NCI-H526 (cell line): ENCODE measurements at places on chromosomes 1 and 21.

- DNase-seq, result no peak
Measured at GRCh38 chr21:45476582-45476981, 65.7 kb downstream of the SLC19A1 start.

DNA sequence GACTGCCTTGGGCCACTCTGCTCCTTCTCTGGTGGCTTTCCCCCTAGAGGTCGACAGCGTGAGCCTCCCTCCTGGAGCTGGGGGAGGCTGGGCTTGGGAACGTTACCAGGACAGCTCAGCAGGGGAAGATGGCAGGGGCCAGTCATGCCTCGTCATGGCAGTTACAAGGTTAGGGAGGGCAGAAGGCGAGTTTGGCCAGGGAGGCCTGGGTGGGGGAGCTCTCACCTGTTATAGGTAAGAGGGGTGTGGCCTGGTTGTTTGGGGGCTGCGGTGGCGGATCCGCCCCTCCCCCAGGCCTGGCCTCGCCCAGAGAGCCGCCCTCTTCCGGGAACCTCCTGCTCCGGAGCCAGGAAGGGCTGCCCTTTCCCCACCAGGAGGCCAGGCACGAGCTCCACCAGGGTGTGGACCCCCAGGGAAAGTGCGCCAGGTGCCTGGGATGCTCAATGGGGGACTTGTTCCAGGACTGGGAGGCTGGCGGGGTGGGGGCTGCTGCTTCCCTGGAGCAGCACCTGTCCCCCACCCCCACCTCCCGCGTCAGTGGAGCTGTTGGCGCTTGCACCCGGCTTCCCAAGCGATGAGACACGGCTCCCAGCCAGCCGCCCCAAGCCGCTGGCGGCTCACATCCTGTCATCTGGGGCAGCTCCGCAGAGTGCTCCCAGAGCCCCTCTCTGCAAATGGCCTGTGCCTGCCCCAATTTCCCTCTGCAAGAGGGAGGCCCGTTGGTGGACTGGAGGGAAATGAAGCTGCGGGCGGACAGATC, 23.6 kb upstream of the PKP1 start:
- DNase-seq, result no peak

DNA sequence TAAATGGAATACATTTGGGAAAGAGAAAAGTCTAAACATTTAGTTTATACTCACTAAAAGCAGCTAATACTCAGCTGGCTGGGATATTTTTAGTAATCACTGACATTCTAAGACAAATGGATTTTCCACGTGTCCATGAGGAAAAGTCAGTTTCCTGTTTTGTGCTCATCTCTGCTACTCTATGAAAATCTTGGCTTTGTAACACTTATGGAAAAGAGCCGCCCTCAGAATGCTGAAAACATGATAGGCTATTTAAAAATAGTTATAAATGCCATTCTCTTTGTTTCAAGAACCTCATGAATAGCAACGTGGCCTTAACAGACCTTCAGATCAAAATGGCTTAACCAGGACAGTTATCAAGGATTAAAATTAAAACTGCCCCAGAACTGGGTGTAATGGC, 29.9 kb downstream of the MRAP start:
- no peak for DNase-seq

DNA sequence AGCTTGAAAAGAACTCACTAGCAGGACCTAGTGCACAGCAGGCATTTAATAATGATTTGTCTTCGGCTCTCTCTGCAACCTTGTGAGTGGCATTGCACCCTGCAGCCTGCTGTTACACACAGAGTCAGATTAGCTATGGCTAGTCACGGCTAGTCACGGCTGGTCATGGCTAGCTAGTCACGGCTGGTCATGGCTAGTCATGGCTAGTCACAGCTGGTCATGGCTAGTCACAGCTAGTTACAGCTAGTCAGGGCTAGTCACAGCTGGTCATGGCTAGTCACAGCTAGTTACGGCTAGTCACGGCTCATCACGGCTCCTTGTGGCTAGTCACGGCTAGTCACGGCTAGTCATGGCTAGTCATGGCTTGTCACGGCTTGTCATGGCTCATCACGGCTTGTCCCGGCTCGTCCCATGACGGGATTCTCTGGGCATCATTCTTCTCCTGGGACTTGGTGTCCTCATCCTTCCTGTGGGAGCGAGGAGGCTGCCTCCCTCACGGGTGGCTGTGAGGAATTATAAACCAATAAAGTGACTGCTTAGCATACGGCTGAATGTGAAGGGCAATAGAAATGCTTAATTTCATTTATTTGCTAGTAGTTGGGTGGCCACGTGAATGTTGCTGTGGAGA, 12.5 kb upstream of the KIF26B start:
- no peak for DNase-seq

DNA sequence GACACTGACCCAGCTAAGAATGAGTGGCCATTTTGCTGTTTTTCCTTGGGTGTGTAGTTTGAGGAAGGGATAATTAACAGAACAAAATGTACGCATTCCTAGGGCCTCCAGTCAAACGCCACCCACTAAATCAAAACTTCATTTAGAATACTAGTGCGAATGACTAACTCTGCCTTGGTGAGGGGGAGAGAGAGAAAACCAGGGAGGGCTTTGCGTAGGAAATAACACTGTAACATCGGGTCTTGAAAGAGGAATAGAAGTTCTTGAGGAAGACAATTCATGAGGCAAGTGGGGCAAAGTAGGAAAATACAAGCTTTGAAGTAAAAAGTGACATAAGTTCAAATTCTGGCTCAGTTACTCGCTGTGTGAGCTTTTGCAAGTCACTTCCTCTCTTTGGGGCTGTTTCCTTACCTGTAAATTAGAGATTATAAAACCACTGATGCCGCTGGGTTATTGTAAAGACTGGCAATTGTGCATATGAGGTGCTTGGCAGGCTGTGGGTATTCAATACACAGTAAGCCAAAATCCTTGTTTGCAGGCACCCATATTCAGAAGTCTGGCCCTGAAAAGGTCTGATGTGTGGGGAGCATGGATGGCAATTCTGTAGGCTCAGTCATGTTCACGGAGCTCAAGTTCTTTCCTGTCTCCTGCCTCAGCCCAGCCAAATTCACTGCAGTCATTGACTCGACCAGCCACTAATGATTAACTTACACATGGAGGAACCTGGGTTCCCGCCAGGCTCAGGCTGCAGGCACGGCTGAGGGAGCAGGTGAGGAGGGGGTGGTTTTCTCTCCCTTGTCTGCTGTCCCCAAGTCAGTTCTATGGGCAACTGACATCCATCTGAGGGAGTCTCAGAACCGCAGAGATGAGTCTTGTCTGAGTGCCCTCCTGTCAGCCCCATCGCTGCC, 140.3 kb upstream of the CSF3R start:
- DNase-seq, result peak; percentile 36

DNA sequence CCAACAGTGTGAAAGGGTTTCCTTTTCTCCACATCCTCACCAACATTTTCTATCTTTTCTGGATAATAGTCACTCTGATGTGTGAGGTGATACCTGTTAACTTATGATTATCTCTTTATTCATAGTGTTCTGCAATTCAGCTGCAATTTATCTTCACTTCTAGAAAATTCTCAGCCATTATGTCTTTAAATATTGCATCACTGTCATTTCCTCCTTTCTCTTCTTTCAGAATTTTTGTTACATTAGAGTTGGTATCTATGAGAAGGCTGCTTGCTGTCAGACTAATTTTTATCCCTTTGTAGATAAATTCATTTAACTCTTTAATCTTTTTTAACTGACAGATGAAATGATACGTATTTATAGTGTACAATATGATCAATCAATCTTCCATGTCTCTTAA, 30.5 kb upstream of the ATF3 start:
- DNase-seq, result no peak

DNA sequence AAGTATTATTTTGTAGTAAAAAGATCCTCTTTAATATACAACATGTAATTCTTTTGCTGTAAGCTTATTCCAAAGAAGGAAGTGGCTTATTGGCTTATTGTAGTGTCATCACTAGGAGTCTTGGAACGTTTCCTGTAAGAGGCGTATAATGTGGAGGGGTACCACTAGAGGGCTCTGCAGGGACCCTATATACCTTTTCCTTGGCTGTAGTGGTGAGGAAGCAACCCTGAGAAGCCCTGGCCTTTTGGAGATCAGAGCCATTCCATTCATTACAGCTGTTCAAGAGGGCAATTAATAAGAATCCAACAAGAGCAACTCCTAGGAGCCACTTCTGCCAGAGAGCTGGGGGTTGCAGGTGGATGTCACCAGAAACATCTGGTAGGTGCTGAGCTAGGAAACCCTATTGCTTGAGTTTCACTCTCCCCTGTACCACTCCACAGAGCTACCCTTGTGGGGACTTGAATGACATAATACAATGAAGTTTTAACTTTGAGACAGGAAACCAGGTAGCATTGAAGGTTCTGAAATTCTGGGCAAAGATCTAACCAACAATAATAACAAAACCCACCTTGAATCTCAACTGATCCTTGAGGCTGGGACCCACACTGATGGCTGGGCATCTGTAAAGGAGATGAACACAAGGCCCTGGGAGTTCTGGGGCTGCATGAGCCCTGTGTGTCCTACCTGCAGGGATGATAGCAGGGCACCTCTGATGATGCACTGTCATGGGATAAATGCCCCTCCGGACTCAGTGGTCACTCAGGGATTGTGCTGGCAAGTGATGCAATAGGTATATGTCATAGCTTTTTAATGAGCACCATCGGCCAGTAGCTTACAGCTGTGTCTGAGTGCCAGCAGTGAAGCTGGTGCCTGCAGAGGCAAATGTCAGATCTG, 160.2 kb upstream of the COA6 start:
- DNase-seq, result peak; percentile 74

GRCh38 chr1:106889583-106889982, 166.9 kb upstream of the PRMT6 start:
- DNase-seq, result no peak

DNA sequence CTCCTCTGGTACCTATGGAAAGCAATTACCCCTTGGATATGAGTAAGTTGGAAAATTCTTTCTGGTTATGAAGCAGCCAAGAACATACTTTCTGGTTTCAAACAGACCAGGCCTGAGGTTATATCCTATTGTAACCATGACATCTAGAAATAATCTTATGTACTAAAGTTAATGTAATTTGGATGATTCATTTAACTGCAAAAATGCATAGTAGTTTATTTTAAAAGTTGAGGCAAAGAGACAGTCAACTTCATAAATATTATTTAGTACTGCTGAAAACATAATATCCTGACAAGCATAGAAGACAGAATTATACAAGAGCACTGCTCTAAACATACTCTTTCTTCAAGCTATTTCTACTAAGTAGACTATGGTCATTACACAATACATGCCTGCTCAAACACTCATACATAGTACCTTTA, 25.5 kb downstream of the ODF2L start:
- no peak for DNase-seq
